HuH-7 (cell line): ENCODE measurements at places on chromosomes 6 and 20.

- DNase-seq: no peak
These were observed 8.1 kb upstream of the ZBP1 start for GRCh38 chr20:57628047-57628961.

GRCh38 chr6:168183613-168183970 lies 104.6 kb upstream of the FRMD1 start:
- no peak for DNase-seq

DNA sequence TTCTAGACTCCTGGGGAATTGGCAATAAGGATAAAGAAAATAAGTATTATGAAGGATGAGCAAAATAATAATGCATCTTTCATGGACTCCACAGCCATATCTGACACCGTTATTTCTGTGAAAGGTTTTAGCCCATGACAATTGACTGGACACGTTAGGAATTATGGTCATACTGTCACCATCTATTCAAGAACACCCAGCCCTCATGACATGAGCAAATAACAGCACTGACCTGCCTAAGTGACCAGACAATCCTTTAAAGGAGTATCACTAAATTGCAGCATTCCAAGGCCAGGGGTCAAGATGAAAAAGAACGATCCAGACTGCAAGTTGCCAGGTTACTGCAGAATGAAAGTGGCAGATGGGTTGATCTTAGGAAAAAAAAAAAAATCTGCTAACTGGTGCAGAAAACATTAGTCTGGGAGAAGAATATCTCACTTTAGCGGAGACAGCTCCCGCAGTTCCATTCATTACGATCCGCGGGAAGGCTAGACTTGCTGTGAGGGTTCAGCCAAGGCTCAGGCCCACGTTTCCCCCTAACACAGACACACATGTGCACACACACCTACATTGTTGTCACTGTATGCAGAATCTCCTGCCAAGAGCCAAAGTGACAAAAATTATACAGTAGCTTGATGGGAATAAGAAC lies 237.7 kb upstream of the AGPAT4 start:
- DNase-seq: no peak

GRCh38 chr20:22821796-22822195 lies 213.3 kb upstream of the SSTR4 start:
- DNase-seq: no peak

GRCh38 chr20:20710443-20711315 lies 1.8 kb downstream of the RALGAPA2 start:
- peak; percentile 74 for DNase-seq

DNA sequence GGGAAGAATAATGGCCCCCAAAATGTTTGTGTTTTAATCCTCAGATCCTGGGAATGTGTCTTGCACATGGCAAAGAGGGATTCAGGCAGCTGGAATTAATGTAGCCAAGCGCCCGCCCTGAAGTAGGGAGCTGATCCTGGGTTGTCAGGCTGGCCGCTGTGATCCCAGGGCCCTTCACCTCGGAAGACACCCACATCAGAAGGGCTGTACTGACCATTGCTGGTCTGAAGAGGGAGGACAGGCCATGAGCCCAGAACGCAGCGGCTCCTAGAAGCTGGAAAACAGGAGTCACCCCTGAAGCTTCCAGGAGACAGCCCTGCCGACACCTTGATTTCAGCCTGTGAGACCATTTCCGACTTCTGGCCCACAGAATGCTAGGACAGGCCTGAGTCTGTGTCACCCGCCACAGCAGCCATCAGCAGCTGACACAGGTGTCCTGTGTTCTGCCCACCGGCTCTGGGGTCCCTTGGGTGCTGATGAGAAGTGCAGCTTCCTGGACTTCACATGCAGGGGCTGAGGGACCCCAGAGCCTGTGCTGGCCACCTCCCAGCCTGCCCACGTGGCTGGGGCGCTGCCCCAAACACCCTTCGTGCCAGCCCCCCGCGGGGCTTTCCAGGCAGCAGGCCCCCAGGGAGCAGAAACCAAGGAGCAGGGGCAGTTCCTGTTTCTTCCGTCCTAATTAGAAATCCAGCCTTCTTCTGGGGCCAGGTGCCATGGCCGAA lies 86.3 kb downstream of the ERMARD start:
- DNase-seq: no peak

DNA sequence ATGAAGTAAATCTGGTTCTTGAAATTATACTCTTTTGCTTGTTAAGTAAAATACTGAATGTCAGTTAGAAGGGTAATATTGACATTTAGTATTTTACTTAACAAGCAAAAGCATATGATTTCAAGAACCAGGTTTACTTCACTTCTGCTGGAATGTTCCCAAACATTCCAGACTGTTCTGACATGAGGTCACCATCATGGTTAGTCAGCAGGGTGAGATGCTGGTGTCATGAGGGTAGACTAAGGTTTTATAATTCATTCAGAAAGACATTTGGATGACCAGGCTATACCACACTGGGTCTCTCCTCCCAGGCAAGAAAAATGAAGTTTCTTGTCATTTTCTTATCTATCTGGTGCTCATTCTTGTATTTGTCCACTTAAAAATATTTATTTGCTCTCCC lies 414.4 kb upstream of the MMS22L start:
- no peak for DNase-seq

- no peak for DNase-seq
These were observed 28.6 kb downstream of the GPX5 start for GRCh38 chr6:28553986-28554881.

GRCh38 chr6:7207720-7208119 lies 100.0 kb downstream of the RREB1 start:
- DNase-seq: no peak

DNA sequence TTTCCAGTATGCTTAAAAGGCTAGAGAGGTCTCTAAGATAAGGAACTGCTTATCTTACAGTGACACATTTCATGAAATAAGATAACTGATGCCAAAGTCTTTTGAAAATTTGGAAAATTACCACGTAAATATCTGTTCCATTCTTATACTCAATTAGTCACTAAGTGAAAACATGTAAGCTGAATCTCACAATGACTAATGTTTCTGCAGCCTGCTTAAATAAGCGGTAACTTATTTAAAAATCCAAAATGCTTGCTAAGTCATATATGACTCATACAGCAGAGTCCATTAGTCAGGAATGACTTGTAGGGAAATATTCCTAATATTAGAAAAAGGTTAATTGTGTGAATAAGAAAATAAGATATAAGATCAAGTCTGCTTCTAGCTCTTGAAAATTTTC lies 27.8 kb upstream of the LGSN start:
- no peak for DNase-seq

DNA sequence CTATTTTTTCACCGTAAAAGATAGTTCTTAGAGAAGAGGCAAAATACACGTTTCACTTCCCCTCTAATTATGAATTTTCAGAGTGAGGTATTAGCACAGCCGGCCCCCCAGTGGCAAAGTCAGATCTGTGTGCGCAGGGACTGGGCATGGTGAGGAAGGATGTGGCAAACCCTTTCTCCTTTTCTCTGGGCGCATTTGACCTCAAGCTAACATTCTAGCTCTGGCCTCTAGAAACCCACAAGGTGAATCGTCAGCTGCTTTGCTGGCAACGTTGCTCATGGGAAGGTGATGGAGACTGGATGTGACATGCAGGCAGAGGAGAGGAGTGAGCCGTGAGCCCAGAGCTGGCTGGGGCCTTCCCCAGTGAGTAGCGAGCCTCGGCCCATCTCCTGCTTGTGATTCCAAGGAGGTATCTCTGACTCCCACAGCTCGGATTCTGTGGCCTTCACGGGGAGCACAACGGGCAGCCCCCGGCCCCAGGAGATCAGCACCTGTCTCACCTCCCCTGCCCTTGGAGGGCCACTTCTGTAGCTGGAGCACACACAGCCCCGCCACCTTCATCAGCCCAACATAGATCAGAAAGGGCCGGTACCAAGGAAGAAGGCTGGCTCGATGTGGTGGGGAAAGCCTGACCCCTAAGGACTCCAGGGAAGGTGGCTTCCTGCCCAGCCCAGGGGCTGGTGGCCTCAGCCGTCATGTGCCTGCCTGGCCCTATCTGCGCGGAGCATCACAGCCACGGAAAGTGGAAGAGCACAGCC lies 152.8 kb downstream of the TAF4 start:
- no peak for DNase-seq

- DNase-seq: no peak
These were observed 200.5 kb upstream of the CDYL start for GRCh38 chr6:4575714-4576113.

DNA sequence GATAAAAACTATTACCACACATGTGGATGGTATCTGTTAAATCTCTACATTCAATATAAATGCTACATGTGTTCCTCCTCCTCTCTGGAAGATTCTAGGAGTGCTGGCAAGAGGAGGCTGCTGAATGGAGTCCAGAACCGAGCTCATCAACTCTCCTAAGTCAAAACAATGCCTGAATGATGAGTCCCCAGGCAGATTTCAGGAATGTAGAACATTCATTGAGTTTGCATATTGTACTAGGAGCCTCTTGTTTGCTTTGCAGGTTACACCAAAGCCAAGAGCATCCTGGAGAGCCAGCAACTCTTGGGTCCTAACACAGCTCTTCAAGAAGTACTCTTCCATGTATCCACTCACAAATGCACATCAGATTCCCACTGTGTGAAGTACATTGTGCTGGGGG lies 117.6 kb upstream of the UST start:
- DNase-seq: no peak

GRCh38 chr6:72533606-72534005 lies 88.3 kb upstream of the KCNQ5 start:
- no peak for DNase-seq

DNA sequence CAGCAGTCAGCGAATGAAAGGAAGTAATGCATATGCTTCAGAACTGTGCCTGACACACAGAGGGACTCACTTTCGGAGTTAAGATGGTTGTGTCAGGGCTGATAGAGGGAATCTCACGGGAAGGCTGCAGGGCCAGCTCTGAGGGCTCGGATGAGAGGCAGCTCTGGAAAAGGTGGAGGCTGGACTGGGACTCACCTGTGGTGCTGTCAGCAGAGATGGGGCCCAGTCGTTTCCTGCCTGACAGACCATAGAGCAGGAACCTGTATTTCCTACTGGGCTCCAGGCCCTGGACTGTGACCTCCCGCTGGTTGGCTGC lies 9.3 kb downstream of the CYP21A2 start:
- DNase-seq: no peak

GRCh38 chr6:106561686-106562405 lies 67.5 kb downstream of the RTN4IP1 start:
- DNase-seq: no peak

- no peak for DNase-seq
These were observed 336.6 kb downstream of the CDH4 start for GRCh38 chr20:61588411-61589385.

DNA sequence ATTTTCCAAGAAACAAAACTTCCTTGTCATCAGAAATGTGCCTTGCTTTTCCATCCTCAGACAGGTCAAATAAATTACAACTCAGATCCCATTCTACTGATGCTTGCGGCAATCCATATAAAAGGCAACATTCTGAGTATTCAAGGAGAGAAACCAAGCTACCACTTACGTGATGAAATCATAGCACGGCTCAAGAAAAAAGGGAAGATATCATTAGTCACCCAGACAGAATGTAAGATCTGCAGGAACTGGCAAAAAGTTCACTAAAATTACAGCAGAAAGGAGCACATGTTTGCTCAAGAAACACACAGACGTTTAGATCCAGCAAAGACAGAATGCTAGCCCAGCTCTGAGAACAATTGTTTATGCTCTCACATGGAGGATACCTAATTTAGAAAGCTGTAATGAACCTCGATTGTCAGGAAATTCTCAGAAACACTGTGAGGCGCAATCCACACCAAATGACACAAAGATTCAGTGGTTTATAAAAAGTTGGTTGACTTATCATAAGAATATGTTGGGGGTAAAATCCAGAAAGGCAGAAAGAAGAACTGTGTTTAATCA lies 304.2 kb downstream of the ADGRG6 start:
- DNase-seq: no peak

DNA sequence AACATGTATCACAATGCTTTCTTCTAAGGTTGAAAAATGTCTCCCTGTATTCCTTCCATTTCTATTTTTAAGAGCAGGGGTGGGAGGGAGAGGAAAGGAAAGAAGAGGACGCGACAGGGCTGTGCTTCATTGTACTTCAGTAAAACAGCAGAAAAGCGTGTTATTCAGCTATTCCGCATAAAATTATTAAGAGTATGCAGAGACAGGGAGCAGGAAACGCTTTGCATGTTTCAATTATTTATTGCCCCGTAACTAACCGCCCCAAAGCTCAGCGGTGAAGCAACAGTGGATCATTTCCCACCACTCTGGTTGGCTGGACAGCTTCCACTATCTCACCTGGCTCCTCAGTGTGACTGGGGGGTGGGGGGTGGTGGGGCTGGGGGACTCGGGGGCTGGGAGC lies 188.9 kb downstream of the TTLL2 start:
- no peak for DNase-seq

DNA sequence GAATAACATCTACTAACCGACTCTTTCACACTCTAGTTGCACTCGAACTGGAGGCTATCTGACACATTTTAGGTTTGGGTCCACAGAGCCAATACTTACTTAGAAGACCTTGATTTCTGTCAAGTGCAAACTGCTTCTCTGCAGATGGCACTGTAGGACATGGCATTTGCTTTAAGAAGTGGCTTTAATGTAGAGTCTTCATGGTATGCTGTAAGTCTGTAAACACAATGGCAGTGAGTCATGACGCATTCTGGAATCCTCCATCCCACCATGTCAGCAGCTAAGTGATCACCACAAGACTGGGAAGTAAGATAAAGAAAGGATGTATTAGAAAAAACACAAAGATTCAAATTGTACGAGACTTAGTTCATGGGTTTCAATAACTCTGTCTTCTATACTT lies 377.0 kb upstream of the NOX3 start:
- DNase-seq: no peak

GRCh38 chr20:20734475-20734948 lies 22.1 kb upstream of the RALGAPA2 start:
- DNase-seq: no peak

- DNase-seq: no peak
These were observed 113.1 kb upstream of the ZNF217 start for GRCh38 chr20:53706466-53707370.

DNA sequence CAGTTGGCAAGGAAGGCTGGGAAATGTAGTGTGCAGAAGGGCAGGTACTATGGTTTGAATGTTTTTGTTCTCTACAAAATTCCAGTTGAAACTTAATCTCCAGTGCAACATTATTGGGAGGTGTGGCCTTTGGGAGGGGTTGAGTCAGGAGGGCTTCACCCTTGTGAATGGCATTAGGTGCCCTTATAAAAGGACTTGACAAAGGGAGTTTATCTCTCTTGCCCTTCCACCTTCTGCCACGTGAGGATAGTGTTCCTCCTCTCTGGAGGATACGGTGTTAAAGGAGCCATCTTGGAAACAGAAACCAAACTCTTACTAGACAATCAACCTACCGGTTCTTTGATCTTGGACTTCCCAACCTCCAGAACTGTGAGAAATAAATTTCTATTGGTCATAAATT lies 82.2 kb upstream of the LRFN2 start:
- DNase-seq: no peak

GRCh38 chr6:136737374-136737844 lies 54.9 kb downstream of the MAP3K5 start:
- DNase-seq: no peak
